ENCODE measurements at places on chromosomes 5 and 9.

DNA sequence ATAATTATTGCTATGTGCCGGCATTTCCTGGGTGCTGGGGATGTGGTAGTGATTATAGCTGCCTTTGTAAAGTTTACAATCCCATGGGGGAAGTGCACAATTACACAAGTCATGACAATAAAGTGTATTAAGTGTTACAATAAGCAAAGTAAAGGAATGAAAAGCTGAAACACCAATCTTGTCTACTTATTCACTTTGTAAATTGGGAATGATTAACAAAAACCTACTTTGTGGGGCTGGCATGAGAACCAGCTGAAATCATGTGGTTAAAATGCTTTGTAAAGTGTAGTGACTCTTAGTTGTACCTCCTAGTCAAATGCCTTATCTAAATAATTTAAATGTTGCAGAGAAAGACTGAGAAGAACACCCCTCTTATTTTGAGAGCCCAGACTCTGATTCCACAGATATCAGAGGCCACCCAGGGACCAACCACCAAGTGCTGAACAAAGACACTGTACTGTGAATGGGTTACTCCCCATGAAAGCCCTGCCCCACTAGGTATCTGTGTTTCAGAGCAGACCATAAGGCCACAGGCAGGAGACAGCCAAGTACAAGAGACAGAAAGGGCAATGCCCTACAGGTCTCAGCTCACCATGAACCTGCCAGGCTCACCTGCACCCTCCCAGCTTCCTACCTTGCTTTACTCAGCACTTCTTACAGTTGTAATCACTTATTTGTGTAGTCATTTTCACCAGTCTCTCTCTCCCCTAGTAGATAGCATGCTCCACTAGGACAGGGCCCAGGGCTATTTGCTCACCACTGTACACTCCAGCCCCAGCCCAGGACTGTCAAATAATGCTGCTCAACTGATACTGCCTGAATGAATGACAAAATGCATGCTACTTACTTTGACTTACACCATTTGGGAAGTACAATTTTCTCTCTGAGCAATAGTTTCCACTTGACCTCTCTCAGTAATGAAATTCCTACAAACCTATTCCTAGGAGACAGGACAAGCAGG, 101.6 kb upstream of the APC start:
- DNase-seq = peak; percentile 85

- no peak for DNase-seq
Measured at GRCh38 chr5:55222985-55223811, 3.9 kb downstream of the MCIDAS start.

DNA sequence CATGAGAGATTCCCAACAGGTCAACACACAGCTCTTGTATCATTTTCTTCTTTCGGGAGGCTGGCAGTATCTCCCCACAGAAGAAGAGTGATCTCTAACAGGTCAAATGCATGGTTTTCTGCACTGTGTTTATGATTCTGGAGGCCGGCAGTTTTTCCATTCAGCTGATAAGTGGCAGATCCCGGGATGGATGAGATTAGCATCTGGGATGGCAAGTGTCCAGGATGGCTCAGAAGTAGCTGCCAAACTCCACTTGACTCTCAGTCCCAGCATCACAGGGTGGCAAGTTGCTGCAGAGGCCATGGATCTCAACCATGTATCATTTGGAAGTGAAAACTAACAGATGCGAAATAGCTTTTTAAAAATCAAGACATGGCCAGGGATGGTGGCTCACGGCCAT, 97.8 kb upstream of the SLC44A1 start:
- no peak for DNase-seq

DNA sequence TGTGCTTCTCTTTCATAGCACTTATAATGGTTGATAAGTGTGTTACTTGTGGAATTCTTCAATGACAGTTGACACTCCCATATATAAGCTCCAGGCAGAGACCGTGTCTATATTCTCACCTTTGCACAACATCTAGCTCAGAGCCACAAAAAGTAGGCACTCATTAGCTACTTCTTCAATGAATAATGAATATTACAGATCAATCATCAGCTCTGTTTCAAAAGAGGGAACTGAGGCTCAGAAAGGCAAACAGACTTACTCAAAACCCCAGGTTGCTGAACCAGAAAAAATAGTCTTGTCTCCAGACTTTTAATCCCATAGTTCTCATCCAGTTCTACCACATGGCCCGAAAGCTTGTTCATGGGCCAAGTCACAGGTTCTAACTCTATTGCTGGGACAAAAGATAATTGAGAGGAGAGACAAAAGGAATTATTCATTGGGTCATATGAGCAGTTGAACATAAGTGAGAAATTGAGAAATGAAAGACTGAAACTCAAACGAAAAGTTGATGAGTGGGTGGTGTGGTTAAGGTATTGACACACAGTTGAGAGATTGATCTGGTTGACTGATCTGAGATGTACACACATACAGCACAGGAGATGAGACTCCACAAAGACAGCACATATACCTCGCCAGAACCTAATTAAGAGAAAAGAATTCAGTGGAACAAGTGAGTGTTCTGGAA, 381.6 kb downstream of the EFNA5 start:
- DNase-seq = no peak

DNA sequence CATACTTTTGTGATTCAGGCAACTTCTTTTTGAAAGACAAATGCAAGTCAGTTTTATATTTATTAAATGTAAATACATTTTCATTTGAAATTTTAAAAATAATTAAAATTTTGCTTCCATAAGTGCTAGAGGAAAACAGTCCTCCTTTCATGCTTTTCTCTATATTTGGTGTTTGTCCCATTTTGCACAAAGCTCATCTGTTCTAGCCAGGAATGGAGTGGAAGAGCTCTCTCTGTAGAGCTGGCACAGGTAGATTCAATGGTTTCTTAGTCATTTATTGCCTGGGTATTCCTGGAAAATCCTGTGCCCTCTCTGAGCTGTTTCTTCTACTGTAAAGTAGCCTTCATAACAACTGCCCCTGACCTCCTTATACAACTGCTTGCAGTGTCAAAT, 267.6 kb upstream of the HAPLN1 start:
- DNase-seq = no peak

DNA sequence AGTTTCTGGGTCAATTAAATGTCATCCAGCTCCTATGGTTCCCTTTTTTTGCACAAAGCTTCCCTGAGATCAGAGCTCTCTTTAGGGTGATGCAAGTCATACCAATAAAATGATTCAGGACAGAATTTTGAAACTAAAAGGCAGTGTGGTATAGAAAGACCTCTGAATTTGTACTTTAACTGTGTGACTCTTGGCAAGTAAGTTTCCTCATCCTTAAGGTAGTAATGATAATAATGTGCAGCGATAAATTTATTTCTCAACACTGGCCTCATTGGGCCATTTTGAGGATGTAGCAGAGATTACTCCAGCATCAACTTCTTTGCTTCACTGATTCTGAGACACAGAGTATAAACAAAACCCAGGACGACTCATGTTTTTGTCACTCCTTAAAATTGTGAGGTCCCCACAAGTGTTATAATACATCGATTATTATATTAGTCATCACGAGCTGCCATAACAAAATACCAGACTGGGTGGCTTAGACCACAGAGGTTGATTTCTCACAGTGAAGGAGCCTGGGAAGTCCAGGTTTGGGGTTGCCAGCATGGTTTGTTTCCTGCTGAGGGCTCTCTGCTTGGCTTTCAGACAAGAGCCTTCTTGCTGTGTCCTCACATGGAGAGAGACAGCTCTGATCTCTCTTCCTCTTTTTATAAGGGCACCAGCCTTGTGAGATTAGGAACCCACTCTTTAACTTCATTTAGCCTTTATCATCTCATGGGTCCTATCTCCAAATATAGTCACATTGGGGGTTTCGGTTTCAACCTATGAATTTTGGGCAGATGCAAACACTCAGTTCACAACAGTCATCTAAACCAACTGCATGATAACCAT, 293.0 kb downstream of the ZNF608 start:
- peak; percentile 45 for DNase-seq

GRCh38 chr5:149404746-149405549, 25.9 kb upstream of the IL17B start:
- no peak for DNase-seq

GRCh38 chr5:140365282-140365681, 5.3 kb downstream of the SLC4A9 start:
- DNase-seq = no peak

DNA sequence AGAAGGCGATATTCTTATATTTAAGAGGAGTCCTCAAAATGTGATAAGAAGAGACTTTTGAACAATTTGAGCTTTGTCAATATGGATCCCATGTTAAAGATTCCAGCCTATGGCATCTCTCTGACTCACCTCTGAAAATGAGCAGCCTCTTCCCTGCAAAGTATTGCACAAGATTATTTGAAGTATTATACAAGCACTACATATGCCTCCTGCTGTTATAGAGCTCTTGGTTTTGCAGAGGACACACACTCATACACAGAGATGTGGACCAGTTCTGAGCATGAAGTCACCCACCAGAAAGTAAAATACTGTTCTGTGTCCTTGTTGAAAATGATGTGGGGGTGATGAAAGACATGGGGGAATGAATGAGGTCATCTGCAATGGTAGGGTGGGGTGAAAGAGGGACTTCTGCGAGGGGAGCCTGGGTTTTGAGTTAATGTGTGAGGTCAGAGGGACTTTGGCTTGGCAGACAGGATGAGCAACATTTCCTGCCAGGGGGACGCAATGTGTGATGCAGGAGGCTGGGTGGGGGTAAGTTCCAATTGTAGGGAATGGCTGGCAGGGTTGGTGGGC, 25.8 kb downstream of the FBXL7 start:
- no peak for DNase-seq

- DNase-seq = no peak
Measured at GRCh38 chr9:8751406-8751930, 951.9 kb upstream of the DMAC1 start.

- no peak for DNase-seq
Measured at GRCh38 chr9:372128-372527, 157.5 kb downstream of the DOCK8 start.

DNA sequence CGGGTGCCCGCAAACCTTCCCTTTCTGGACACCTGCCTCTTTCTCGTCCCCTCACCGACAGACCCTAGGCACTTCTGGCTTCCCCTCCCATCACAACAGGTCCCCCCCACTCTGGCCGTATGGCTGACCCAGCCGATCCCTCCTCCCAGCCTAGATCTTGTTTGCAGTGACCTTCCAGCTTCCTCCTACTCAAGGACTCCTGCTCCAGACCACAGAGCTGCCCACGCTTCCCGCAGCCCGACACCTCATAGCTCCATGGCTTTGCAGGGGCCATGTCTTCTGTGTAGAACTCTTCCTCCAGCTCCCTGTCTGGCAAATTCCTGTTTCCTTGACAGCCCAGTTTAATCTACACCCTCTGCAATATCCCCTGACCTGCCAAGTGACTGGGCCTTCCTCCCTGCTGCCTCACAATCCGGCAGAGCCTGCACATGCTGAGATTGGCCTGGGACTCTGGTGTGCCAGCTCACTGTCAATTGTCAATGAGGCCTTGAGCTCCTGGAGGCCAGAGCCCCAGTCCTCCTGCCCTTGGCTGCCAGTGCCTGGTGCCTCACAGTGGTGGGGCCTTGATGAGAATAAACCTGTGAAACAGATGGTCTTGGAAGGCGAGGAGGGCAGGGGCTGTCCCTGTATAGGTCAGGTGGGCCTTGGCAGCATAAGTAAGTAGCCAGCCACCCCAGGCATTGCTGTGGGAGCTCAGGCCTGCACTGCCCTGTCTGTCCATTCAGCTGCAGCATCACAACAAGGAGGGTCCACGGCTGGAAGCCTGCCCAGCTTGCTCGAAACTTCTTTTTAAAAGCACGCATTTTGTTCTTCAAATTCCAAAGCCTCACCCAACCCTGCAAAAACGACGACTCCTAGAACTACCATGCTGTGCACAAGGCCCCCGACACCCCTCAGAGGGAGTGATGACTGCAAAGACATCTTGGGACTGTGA, 50.5 kb downstream of the GADD45G start:
- DNase-seq = no peak

DNA sequence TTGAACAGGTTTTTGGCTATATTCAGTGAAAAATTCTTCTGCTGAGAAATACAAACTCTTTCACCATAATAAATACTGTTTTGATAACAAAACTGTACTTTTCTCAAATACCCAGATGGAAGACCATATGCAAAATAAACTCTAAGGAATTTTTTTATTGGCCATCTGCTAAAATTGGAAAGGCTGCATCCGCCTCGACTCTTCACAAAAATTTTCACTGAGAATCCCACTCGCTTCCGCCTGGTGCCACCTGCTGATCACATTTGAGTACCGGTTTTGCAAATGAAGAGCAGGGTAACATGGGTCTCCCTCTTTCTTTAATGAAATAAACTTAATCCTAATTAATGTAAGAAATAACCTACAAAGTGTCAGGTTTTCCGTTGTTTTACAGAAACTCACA, 76.4 kb downstream of the TTLL11 start:
- DNase-seq = peak; percentile 16

GRCh38 chr9:119071636-119072035, 297.6 kb downstream of the BRINP1 start:
- DNase-seq = no peak

GRCh38 chr5:27594141-27594540, 555.8 kb upstream of the CDH9 start:
- no peak for DNase-seq

GRCh38 chr5:140042643-140043507, at the start of gene NRG2:
Gene NRG2 (minus strand): TSS chr5:140043299.
- DNase-seq = peak; percentile 20

GRCh38 chr5:135102716-135103574, 68.9 kb upstream of the PITX1 start:
- no peak for DNase-seq

- no peak for DNase-seq
Measured at GRCh38 chr5:10233505-10233904, 16.2 kb downstream of the ATPSCKMT start.

- peak; percentile 16 for DNase-seq
Measured at GRCh38 chr9:14692470-14693250, 572 bp downstream of the ZDHHC21 start.

DNA sequence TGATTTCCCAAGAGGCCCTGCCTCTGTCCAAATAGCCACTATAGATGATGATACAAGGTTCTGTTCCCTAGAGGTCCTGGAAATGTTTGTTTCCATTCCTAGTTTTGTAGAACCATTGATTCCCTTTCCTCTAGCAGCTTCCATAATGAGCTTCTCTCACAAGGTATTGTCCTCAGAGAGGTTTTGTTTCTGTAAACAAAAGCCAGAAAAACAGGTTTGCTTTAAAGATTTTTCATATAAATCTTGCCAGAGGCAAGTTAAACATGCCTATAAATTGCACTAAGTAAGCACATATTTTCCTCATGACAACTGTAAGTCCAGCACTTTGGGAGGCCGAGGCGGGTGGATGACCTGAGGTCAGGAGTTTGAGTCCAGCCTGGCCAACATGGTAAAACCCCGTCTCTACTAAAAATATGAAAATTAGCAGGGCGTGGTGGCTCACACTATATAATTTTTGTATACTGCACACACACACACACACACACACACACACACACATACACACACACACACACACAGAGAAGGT, 1787.7 kb downstream of the EFNA5 start:
- no peak for DNase-seq
